Chondrocyte (in vitro differentiated cells): ENCODE measurements at places on chromosomes 6 and 20. TPM values are rescaled to one million over a fixed set of nuclear protein-coding genes. Genes with fewer than 3 reads are reported as not detected.

Gene GJA1
- 194 to 296 TPM (median 295 TPM) in 3 replicates for total RNA-seq

DNA sequence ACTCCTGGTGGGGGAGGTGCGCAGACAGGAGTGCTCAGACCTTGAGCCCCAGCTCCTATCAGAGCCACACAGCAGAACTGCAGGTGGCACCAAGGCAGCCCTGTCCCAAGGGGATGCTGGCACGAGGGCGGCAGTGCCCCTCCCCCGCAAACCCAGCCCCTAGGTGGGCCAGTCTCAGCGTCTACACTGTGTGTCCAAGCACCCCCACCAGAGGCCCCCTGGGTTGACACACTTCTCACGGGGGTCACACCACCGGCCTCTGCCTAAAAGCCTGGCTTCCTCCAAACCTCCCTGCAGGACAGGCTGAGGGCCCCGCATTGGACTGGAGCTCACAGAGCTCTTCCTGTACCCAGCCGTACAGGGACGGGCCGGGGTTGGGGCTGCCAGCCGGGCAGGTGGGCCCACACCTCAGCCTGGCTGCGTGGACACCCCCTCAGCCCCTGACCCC, 8.1 kb downstream of the SLC2A4RG start:
- no peaks in the 10 kb centered on the region for H3K4me1 ChIP-seq
- no peak overlapping the region for H3K27ac ChIP-seq
- DNase-seq: no peak
- H3K36me3 ChIP-seq: peaks cover 3% of the 10 kb centered on the region

DNA sequence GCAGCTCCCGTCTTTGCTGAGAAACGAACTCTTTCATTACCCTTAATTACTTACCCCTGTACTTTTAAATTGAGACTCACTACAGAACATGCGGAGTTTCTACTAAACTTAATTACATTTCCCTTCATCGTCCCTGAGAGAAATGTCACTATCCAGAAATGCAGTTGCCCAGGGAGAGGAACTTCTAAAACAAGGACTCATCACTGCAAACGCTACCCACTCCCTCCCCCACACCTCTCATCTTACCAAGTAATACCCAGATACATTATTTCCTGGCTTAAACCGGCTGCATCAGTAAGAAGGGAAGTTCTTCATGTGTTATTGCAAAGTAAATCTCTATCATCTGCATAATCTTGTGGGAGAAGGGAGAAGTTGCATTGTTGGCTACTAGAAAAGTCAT, 138.3 kb downstream of the IPCEF1 start:
- no peak overlapping the region for H3K4me3 ChIP-seq
- no peak overlapping the region for H3K27ac ChIP-seq
- no peaks in the 10 kb centered on the region for H3K4me1 ChIP-seq
- H3K27me3 ChIP-seq: peaks cover 5% of the 10 kb centered on the region

GRCh38 chr6:19836799-19837510, at the start of gene ID4:
Gene ID4 (plus strand): TSS chr6:19837370. CDS start chr6:19837755, 385 bp downstream.
- peak within 1 kb of the TSS; percentile 99 for H3K27ac ChIP-seq
- peaks cover 16% of the 10 kb centered on the region for H3K36me3 ChIP-seq
- H3K4me1 ChIP-seq: peaks cover 41% of the 10 kb centered on the region
- DNase-seq: peak; percentile 99
- H3K27me3 ChIP-seq: no peaks in the 10 kb centered on the region

GRCh38 chr6:56906752-56907151, 48.2 kb upstream of the BEND6 start:
- no peak overlapping the region for H3K4me3 ChIP-seq
- H3K27me3 ChIP-seq: no peaks in the 10 kb centered on the region
- no peak overlapping the region for H3K27ac ChIP-seq
- DNase-seq: no peak
- no peaks in the 10 kb centered on the region for H3K36me3 ChIP-seq

GRCh38 chr6:112298816-112299281, 44.5 kb upstream of the LAMA4 start:
- H3K4me1 ChIP-seq: peaks cover 47% of the 10 kb centered on the region
- H3K36me3 ChIP-seq: no peaks in the 10 kb centered on the region
- DNase-seq: no peak
- peak overlapping the region; percentile 93 for H3K27ac ChIP-seq
- H3K27me3 ChIP-seq: no peaks in the 10 kb centered on the region
- H3K4me3 ChIP-seq: peak overlapping the region; percentile 29

Gene CLPSL1
- not detected in 3 replicates for total RNA-seq

Gene SAPCD1
- 1.3 to 2.4 TPM (median 1.4 TPM) in 3 replicates for total RNA-seq

Gene GNMT
- total RNA-seq: 0.53 TPM in 1 of 3 replicates, not detected in the others

- no peak overlapping the region for H3K4me3 ChIP-seq
- DNase-seq: no peak
- no peak overlapping the region for H3K27ac ChIP-seq
- no peaks in the 10 kb centered on the region for H3K36me3 ChIP-seq
- peaks cover 38% of the 10 kb centered on the region for H3K4me1 ChIP-seq
These were observed 18.4 kb downstream of the BLTP3A start for GRCh38 chr6:34810017-34810882.

Gene GFOD1
- 2.0 to 3.1 TPM (median 2.1 TPM) in 3 replicates for total RNA-seq

GRCh38 chr6:116111552-116112528, 11.2 kb downstream of the NT5DC1 start:
- H3K27ac ChIP-seq: no peak overlapping the region
- no peaks in the 10 kb centered on the region for H3K27me3 ChIP-seq
- H3K4me1 ChIP-seq: peaks cover 8% of the 10 kb centered on the region
- DNase-seq: no peak
- peaks cover 21% of the 10 kb centered on the region for H3K36me3 ChIP-seq

DNA sequence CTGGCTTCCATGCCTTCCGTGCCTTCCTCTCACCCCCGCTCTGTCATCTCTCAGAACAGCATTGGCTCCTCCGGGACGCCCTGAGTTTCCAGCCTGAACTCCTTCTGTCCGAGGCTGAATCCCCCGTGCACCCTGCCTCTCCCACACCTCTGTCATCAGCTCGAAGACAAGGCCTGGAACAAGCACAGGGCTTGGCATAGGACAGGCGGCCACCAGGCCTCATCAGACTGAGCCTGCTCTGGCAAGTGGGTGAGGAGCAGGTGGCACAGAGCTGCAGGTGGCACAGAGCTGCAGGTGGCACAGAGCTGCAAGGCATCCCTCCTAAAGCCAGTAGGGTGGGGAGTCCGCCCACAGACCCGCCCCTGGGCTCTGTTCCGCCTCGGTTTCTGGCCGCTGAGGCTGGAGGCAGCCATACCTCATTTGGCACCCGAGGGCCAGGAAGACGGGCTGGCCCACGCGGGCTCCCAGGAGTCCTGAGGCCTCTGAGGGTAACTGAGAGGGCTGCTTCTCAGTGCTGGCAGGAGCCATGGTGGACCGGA, 60.2 kb downstream of the EZR start:
- DNase-seq: no peak
- no peaks in the 10 kb centered on the region for H3K4me1 ChIP-seq
- H3K36me3 ChIP-seq: peaks cover 4% of the 10 kb centered on the region

Gene PSMA7
- total RNA-seq: 218 to 238 TPM (median 226 TPM) in 3 replicates

Gene NMBR
- total RNA-seq: not detected in 3 replicates

DNA sequence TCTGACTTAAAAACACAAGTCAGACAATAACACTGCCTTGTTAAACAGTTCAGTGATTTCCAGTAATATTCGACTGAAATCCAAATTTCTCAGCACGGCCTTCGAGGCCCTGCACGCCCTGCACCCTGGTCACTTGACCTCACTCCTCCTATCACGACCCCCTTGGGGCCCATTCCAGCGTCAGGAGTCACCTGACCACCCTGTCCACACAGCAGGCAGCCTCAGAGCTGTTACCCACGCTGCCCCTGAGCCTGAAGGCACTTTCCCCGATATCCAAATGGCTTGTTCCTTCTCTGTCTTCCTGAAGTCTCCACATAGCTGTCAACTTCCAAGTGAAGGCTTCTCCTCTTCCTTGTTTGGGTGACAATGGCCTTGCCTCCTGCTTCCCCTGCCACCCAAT, 33.1 kb upstream of the SMOC2 start:
- H3K4me1 ChIP-seq: peaks cover 27% of the 10 kb centered on the region

- no peaks in the 10 kb centered on the region for H3K27me3 ChIP-seq
- H3K4me3 ChIP-seq: no peak overlapping the region
- peaks cover 15% of the 10 kb centered on the region for H3K36me3 ChIP-seq
- peak overlapping the region; percentile 49 for H3K27ac ChIP-seq
- H3K4me1 ChIP-seq: peaks cover 30% of the 10 kb centered on the region
- DNase-seq: no peak
These were observed 7.0 kb downstream of the CEBPB start for GRCh38 chr20:50197463-50198179.

DNA sequence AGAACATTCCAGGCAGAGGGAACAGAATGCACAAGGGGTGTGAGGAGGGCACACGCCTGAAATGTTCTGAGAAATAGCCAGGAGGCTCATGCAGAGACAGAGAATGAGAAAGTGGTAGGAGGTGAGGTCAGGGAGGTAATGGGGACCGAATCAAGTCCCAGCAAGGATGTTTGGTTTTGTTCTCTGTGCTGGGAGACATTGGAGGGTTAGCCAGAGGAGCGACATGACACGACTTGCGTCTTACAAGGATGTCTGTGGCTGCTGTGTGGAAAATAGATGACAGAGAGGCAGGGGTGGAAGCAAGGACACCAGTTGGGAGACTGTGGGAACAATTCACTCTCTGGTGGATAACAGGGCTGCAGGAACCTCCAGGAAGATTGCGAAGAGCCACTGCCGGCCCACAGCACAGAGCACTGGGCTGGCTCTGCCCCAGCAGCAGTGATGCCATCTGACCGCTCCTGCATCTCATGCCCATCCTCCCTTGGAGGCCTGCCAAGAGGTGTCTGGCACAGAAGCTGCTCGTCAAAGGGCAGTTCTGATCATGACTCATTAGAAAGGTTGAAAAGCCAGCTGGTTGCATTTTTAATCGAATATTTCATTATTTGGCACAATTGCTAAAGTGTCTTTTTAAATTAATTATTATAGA, 57.7 kb upstream of the CD83 start:
- H3K27me3 ChIP-seq: no peaks in the 10 kb centered on the region
- H3K4me3 ChIP-seq: no peak overlapping the region
- no peak overlapping the region for H3K27ac ChIP-seq
- no peaks in the 10 kb centered on the region for H3K36me3 ChIP-seq
- peaks cover 19% of the 10 kb centered on the region for H3K4me1 ChIP-seq
- no peak for DNase-seq

Gene HTR1E
- total RNA-seq: not detected in 3 replicates

- H3K27me3 ChIP-seq: no peaks in the 10 kb centered on the region
- no peak for DNase-seq
- peaks cover 2% of the 10 kb centered on the region for H3K36me3 ChIP-seq
- no peak overlapping the region for H3K27ac ChIP-seq
These were observed 64.0 kb downstream of the BLOC1S5 start for GRCh38 chr6:8000188-8000596.

DNA sequence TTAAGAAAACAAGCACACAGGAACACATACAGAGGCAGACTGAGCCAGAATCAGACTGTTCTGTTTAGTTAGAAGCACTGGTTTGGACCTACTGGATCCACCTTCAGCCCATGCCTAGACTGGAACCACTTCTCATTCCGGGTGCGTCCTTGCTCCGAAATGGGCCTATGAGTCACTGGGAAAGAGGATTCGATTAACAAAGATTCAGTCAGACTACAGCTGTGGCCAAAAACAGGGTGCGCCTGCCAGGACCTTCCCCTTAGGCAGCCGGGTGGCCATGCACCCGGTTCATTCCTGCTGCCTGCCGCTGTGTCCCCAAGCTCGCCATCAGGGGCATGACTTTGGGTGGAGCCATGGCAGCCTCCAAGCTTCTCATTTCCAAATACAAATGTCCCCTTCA, 14.5 kb upstream of the KCNK5 start:
- no peak overlapping the region for H3K27ac ChIP-seq
- H3K27me3 ChIP-seq: peaks cover 7% of the 10 kb centered on the region
- H3K4me3 ChIP-seq: no peak overlapping the region
- H3K36me3 ChIP-seq: no peaks in the 10 kb centered on the region
- H3K4me1 ChIP-seq: no peaks in the 10 kb centered on the region
- DNase-seq: no peak

- peaks cover 57% of the 10 kb centered on the region for H3K4me1 ChIP-seq
- peaks cover 21% of the 10 kb centered on the region for H3K27me3 ChIP-seq
- H3K4me3 ChIP-seq: peak overlapping the region; percentile 80
- no peak overlapping the region for H3K27ac ChIP-seq
These were observed 12.1 kb downstream of the TFAP2A start for GRCh38 chr6:10402648-10403311.

Gene ECHDC1
- total RNA-seq: 35.7 to 47.4 TPM (median 40.4 TPM) in 3 replicates

- no peaks in the 10 kb centered on the region for H3K27me3 ChIP-seq
- peaks cover 98% of the 10 kb centered on the region for H3K4me1 ChIP-seq
- peak overlapping the region; percentile 90 for H3K27ac ChIP-seq
- no peak for DNase-seq
These were observed 8.7 kb downstream of the JAG1 start for GRCh38 chr20:10665027-10665561.

- no peaks in the 10 kb centered on the region for H3K27me3 ChIP-seq
- H3K36me3 ChIP-seq: no peaks in the 10 kb centered on the region
- no peak for DNase-seq
- no peak overlapping the region for H3K4me3 ChIP-seq
These were observed 47.5 kb downstream of the TSPYL4 start for GRCh38 chr6:116206231-116206903.

DNA sequence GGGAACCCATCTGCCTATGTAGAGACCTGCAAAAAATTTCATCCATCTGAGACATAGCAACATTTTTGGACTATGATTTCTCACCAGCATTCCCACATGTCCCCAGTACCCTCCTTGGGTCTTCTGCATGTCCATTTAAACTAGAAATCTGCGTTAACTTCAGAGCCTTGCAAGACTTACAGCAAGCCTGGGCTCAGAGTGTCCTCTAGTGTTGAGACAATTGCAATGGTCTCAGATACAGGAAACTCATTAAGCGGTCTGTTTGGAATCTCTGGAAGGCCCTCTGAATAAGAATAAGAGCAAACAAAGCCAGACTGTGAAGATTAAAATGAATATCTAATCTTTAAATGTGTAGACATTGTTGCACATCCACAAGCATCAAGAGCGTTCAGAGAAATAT, 20.5 kb upstream of the PI3 start:
- no peaks in the 10 kb centered on the region for H3K4me1 ChIP-seq
- H3K4me3 ChIP-seq: no peak overlapping the region
- no peak for DNase-seq
- peaks cover 39% of the 10 kb centered on the region for H3K27me3 ChIP-seq

Gene PPP1R3G
- 0.56 to 2.6 TPM (median 2.2 TPM) in 3 replicates for total RNA-seq

DNA sequence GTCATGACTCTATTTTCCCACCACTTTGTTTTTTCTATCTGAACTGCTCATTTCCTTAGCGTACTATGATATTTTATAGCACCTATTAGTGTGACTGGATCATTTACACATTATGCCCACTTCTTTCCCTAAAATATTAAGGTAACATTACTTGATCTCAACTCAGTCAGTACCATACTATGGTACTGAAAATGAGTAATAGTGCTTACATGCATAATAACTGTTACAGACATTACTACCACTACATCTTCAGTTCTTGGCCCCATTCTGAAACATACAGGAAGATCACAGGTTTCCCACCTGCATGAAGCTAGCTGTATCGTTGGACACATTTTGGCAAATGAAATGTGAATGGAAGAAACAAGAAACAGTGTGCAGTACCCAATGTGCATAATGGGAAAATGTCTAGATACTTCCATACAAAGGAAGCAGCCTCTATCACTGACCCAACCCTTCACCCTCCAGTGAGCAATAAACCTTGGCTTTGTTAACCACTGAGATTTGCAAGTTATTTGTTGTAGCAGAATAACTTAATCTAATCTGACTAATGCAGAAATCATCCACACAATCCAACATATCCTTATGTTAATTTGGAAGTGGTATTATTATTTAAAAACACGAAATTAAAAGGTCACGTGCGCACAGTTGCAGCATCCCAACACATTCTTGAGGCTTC, 108.6 kb upstream of the DOK5 start:
- H3K27me3 ChIP-seq: peaks cover 12% of the 10 kb centered on the region
- H3K4me3 ChIP-seq: no peak overlapping the region
- H3K27ac ChIP-seq: no peak overlapping the region
- no peak for DNase-seq

GRCh38 chr20:10590950-10591671, 82.7 kb downstream of the JAG1 start:
- peaks cover 2% of the 10 kb centered on the region for H3K36me3 ChIP-seq
- DNase-seq: no peak
- peaks cover 77% of the 10 kb centered on the region for H3K4me1 ChIP-seq
- no peak overlapping the region for H3K4me3 ChIP-seq
- H3K27me3 ChIP-seq: no peaks in the 10 kb centered on the region
